ENCODE measurements at places on chromosomes 5 and 9. TPM values are rescaled to one million over a fixed set of nuclear protein-coding genes. Genes with fewer than 3 reads are reported as not detected.

The UBTD2 gene
- 1.7 TPM for total RNA-seq

The KIF27 gene
- 6.4 TPM for total RNA-seq

The CD74 gene
- 2,135 TPM for total RNA-seq

The TMEM252 gene
- not detected for total RNA-seq

The C7 gene
- not detected for total RNA-seq

The HRCT1 gene
- not detected for total RNA-seq

The NSMF gene
- 23.7 TPM for total RNA-seq

The C9orf50 gene
- not detected for total RNA-seq

The DBH gene
- total RNA-seq = 0.10 TPM

The KIF12 gene
- total RNA-seq = not detected

The ANKS6 gene
- total RNA-seq = 5.9 TPM

The STK32A gene
- not detected for total RNA-seq

The PFDN1 gene
- 68.2 TPM for total RNA-seq

The PCSK5 gene
- 14.3 TPM for total RNA-seq

The IFNB1 gene
- total RNA-seq = 7.8 TPM

The RANBP17 gene
- total RNA-seq = 6.2 TPM

The SLC44A1 gene
- total RNA-seq = 8.2 TPM

The GMCL2 gene
- not detected for total RNA-seq

The CTSV gene
- total RNA-seq = 0.10 TPM

The FBXL7 gene
- not detected for total RNA-seq

The OR1L8 gene
- 0.10 TPM for total RNA-seq

The ANKRD34B gene
- total RNA-seq = 0.10 TPM

The DOCK8 gene
- total RNA-seq = 80.8 TPM

The DBN1 gene
- 4.6 TPM for total RNA-seq

The IFNA5 gene
- 0.10 TPM for total RNA-seq

The DCANP1 gene
- 0.10 TPM for total RNA-seq

The SPATA31D4 gene
- not detected for total RNA-seq

The MARCOL gene
- not detected for total RNA-seq

The FAM151B gene
- 5.6 TPM for total RNA-seq

The CCDC180 gene
- 5.0 TPM for total RNA-seq

The LAMC3 gene
- total RNA-seq = 0.73 TPM

The SLC22A4 gene
- 2.2 TPM for total RNA-seq

The SNCAIP gene
- not detected for total RNA-seq
